NCI-H2029 treated with DMSO at 0.1 percent for 48 hours (cell line): ENCODE measurements at places on chromosomes 12 and 14.

DNA sequence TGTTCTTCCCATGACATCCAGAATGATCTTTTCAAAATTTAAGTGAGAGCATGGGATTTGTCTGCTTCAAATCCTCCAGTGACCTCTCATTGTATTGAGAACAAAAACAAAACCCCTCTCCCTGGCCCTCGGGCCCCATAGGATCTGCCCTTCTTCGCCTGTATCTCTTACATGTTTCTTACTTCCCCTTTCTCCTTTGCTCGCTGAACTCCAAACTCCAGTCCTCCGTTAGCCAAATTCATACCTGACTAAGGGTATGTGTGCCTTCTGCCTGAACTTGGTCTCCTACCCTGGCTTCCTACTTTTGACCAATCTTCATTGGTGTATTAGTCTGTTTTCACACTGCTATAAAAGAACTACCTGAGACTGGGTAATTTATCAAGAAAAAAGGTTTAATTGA lies 13.2 kb upstream of the TSPAN11 start:
- DNase-seq: no peak

GRCh38 chr12:40039598-40039997 lies 66.3 kb downstream of the SLC2A13 start:
- no peak for DNase-seq

- no peak for DNase-seq
These were observed 44.1 kb downstream of the DAD1 start for GRCh38 chr14:22544881-22545420.

GRCh38 chr12:105935106-105935505 lies 203.6 kb downstream of the NUAK1 start:
- no peak for DNase-seq

DNA sequence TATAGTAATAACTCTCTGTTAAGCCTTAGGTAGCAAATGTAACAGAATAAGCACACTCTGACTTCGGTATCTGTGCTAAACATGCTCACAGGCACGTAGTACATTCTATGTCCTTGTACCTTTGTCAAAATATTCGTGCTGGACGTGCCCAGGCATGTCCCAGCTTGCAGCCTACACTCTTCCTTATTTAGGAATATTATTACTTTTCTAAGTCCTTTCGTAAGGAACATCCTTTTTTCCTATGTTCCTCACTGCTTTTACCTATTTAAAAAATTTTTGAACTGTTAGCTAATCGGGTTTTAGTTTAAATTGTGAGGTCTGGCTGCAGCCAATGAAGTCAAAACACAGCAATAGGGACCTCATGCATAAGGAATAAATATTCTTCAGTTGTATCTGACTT lies 24.1 kb upstream of the UBC start:
- no peak for DNase-seq

DNA sequence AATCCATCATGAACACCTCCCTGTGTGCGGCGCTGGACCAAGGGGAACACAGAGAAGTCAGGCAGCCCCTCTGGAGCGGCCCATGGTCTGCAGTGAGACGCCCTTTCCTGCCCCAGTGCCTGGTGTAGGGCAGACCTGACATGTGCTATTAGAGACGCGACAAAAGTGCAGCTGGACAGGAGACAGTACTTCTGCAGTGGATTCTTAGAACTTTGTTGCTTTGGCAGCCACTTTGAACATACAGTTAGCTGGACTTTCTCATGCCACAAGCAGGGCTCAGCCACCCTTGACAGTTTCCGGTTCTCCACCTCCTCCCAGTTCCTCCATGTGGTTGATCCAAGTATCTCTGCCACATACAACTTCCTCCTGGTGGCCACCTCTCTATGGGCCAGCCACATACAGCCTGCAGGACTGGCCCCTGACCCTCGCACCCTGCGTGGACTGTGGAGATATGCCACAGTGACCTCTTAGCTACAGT lies 45.9 kb downstream of the LGMN start:
- no peak for DNase-seq

DNA sequence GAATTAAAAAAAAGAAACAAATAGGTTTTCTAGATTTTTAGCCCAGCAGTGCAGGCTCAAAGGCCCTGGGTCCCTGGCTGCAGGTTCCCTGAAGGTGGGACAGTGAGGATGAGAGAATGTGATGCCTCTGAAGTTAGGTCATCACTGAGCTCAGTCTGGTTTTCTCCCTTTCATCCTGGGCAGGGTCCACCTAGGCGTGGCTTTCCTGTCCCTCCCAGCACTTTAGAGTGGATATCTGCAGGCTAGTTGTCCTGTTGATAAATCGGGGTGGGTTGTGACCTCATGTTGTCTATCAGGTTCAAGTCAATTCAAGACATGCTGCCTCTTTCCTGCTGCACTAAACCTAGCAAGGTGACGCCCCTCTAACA lies 60.9 kb downstream of the MAP1LC3B2 start:
- no peak for DNase-seq

DNA sequence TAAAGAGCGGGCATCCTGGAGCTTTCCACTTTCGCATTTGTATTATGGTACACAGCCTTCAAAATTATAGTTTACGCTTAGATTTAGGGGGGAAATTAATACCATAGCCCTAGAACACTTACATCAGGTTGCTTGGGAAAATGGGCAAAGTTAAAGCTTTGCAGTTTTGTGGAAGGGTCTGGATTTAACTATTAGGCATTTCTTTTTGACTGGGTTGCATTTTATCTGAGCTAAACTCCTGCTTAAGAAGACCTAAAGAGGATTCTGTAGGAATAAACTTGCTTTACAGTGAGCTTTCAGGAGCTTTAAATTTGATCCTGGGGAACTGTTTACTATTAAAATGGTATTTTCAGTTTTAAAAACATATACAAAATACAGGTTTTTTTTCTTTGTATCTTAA lies 42.8 kb upstream of the PTPRQ start:
- DNase-seq: no peak

DNA sequence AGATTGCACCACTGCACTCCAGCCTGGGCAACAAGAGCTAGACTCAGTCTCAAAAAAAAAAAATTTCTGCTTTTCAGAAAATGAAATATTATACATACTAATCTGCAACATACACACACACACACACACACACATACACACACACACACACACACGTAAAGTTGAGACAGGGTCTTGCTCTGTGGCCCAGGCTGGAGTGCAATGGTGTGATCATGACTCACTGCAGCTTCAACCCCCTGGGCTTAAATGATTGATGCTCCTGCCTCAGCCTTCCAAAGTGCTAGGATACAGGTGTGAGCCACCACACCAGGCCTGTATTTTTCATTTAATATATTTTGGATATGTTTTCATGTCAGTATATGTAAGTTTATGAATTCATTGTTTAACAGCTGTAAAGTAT lies 18.8 kb upstream of the WDR20 start:
- no peak for DNase-seq

GRCh38 chr12:97685360-97685759 lies 222.8 kb downstream of the RMST start:
- no peak for DNase-seq

DNA sequence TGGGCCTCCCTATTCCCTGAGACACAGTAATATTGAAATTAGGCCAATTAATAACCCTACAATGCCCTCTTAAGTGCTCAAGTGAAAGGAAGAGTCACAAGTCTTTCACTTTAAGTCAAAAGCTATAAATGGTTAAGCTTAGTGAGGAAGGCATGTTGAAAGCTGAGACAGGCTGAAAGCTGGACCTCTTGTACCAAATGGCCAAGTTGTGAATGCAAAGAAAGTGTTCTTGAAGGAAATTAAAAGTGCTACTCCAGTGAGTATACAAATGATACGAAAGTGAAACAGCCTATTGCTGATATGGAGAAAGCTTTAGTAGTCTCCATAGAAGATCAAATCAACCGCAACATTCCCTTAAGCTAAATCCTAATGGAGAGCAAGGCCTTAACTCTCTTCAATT lies 140.8 kb downstream of the PTCSC3 start:
- DNase-seq: no peak

GRCh38 chr12:107492393-107493134 lies 193.0 kb upstream of the PWP1 start:
- peak; percentile 12 for DNase-seq

GRCh38 chr14:89564286-89564957 lies 147.4 kb upstream of the FOXN3 start:
- DNase-seq: no peak

- DNase-seq: no peak
These were observed 245.9 kb downstream of the CHST11 start for GRCh38 chr12:104702565-104703139.

DNA sequence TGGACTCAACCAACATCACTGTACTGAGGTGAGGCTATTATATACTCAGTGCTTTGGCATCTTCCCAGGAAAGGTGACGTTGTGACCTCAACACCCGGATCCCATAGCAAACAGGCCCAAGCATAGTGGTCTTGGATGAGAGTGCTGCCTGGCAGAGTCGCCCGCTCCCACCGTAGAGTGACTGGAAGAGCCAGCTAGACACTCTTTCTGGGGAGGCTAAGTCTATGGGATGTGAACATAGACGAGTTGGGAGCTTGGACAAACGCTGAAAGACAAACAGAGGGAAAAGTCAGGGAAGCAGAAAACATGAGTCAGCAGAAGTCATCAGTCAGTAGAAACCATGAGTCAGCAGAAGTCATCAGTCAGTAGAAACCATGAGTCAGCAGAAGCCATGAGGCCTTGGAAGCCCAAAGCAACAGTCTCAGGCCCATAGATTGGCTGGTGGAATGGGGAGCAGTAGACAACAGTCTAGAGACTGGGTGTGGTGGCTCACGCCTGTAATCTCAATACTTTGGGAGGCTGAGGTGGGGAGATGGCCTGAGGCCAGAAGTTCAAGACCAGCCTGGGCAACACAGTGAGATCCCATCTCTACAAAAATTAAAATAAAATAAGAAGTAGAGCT lies 66.4 kb upstream of the MAP1LC3B2 start:
- no peak for DNase-seq

GRCh38 chr12:64194333-64195149 lies 27.6 kb downstream of the KICS2 start:
- no peak for DNase-seq

DNA sequence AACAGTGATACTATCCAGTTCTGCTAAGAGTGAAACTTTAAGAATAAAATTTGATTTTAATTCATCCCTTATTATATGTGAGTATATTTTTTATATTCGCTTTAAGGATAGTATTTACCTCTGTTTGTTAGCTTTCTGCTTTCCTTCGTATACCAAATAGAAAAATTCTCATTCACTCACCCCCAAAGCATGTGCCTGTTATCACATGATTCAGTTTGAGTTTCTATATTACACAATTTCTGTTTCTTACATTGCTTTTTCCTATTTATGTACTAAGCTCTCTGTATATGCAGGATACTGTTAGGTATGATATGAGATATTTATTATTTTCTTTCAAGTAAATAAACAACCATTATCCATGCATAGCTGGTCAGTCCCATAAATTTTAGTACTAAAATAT lies 275.2 kb downstream of the FBXL14 start:
- DNase-seq: no peak

GRCh38 chr14:29906256-29906870 lies 21.3 kb downstream of the PRKD1 start:
- no peak for DNase-seq

DNA sequence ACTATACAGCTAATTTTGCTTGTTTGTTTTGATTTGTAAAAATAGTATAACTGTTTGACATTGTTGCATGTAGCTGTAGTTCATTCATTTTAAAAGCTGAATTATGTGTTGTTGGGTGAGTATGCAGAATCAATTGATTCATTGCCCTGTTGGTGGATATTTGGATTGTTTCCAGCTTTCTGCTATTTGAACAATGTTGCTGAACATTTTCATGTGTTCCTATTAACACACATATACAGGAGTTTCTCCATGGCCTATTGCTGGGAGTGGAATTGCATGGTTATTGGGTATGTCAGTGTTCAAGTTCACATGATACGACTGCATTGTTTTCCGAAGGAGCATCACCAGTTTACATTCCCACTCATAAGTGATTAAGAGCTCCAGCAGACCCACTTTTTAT lies 75.3 kb downstream of the SRGAP1 start:
- DNase-seq: no peak

DNA sequence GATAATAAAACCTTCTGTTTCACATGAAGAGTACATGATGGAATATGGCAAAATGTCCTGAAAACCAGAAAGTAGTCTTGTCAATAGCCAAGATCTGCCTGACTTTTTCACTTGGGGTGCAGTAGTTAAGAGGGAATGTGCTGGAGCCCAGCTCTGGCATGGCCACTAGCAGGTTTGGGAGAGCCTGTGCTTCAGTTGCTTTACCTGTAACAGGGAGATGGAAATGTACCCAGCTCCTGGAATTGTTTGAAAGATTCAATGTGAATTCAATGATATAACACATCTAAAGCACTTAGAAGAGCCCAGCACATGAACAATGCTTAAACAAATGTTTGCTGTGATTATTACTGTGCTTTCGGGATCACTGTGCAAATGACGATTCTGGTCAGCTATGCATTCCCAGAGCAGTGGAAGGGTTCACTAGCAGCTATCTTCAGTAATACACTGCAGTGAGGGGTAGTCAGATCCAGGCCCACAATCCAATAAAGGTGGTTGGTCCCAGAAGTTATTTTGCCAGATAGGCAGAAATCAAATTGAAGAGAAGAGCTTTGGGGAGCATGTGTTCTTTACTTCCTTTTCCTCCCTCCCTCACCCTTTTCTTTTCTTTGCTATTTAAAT lies 224.9 kb downstream of the APAF1 start:
- peak; percentile 41 for DNase-seq

- no peak for DNase-seq
These were observed 211.0 kb downstream of the SSPN start for GRCh38 chr12:26406391-26406790.

GRCh38 chr12:79938843-79939242 lies 3.9 kb upstream of the PPP1R12A start:
- DNase-seq: no peak

DNA sequence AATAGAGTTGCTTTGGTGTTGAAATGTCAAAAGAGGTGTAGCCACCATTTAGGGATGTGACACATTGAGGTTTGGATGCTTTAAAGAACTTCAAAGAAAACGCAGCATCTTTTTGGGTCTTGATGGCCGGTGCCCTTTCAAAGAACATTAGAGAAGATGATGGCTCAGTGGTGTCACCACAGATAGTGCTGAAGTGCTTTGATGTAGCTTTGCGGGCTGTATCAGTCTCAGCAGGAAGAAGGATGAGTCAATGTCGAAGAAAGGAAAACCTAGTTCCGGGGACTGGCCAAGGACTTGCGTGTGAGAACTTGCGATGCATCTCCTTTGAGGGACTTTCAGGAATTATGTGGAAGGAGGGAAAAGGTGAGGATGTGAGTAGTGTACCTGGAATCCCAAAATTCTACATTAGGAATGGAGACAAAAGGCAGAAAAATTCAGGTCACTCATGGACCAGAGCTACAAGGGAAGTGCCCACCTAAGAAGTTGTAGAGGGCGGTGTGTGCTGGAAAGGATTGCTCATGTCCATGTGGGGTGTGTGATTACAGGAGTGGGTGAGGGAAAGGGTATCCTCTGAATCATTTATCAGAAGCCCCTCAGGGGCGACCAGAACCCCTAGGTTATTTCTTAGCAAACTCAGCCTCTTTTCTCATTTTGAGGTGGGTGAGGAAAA lies 39.7 kb upstream of the GZMB start:
- DNase-seq: no peak

- DNase-seq: no peak
These were observed 217.1 kb downstream of the SLC38A4 start for GRCh38 chr12:46608431-46609272.

GRCh38 chr14:78074561-78074960 lies 95.6 kb upstream of the NRXN3 start:
- DNase-seq: peak; percentile 56
